Kasumi-1 (cell line): ENCODE measurements at places on chromosomes 1 and 21.

DNA sequence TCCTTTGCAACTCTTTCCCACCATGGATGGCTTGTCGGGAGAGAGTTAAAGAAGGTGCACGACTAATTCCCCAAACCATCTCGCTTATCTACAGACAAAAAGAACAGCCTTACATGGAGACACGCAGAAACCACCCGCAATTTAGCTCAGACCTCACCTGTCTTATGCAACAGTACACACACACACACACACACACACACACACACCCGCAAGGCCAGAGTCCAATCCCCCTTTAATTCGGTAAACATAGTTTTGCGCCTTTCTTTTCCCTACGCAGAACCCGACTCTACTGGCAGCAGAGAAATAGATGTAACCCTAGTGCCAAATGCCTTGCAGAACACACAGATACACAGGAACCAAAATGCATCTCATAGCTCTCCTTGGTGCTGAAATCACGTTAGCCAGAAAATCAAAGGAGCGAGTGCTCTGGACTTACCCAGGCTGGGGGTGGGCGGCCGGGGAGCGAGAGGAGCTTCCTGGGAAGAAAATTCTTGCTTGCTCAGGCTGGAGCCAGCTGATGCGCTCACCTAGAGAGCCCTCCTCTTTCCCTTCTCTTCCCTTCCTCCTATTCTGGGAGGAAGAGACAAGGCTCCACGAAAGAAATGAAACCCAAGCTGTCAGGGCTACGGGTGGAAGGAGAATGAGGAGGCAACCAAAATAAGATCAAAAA is 470 bp downstream of the TNR start:
- DNase-seq, result peak; percentile 50

- no peak for DNase-seq
These were observed 10.2 kb upstream of the NKAIN1 start for GRCh38 chr1:31249854-31250253.

DNA sequence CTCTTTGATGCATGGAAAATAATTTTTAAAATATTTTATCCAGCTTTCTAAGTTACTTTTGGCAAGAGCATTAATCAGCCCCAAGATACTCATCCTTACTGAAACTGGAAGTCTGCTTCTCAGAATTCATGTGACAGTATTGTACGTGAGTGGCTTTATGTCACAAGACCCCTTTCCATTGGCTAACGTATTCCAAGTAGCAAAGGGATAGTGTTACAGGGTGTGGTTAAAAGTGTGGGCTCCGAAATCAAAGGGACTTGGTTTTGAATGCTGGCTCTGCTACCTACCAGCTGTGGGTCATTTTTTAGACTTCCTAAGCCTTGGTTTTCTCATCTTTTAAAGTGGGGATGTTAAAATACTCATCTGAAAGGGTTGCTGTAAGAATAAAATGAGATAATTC is 91.7 kb downstream of the RHOU start:
- no peak for DNase-seq

GRCh38 chr21:41406340-41406739 is 19.7 kb upstream of the MX1 start:
- no peak for DNase-seq

GRCh38 chr21:27134516-27134915 is 167.6 kb upstream of the ADAMTS5 start:
- DNase-seq, result no peak

DNA sequence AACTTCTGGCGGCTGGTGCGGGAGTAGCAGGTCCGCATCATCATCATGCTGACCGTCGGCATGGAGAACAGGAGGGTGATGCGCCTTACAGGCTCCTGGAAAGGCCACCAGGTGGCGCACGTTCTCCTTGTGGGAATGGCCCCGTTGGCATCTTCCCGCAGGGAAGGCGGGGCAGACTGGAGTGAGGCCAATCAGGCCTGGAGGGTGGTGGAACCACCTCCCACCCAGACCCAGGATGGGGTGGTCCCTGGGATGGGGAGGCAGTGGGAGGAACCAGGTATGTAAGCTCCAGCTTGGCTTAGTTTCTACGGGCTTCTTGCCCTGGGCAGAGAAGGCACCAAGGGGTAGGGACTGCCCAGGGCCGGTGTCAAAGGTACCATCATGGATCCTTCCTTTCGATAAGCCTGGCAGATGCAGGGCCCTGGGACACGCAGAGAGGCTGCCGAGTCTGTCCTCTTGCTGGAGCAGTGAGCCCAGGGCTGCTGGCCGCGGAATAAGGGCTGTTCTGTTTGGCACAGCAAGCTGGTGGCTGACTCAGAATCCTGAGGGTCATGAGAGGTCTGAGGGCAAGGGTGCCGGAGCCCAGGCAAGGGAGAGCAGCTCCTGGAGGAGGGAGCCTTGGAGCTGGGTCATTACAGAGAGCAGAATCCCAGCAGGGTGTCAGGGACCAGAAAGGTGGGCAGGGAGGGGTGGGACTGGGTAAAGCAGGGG is 8.7 kb upstream of the LGR6 start:
- peak; percentile 71 for DNase-seq

DNA sequence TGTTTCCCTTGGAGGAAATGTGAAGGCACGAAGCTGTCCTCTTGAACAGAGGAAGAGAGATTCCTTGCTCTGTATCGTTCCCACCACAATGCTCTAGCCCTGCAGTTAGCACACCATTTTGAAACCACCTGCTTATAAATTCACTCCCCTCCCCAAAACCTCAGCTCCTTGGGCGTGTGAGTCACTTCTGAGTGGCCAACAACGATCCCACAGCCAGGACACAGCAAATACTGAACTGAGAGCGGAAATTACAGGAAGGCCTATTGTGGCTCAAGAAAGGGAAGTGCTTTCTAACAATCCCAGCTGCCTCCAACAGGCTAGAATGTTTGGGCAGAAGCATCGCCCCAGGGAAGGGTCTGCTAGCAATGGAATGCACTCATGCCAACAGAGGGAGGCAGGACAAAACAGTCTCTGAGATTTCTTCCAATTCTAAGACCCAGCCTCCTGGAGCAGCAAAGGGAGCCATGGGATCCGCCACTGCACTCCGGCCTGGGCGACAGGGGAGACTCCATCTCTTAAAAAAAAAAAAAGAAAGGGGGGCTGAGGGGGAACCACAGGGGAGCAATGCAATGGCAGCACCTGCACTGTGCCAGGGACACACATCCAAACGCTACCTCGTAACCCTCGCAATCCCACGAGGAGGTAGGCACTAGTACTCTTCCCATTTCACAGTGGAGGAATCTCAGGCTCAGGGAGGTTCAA is 1.9 kb downstream of the TMEM53 start:
- DNase-seq, result peak; percentile 99

GRCh38 chr1:113949007-113949406 is 19.9 kb downstream of the HIPK1 start:
- no peak for DNase-seq

- DNase-seq, result peak; percentile 60
These were observed 7.7 kb upstream of the MPZL1 start for GRCh38 chr1:167714098-167714438.

- DNase-seq, result no peak
These were observed 3.3 kb downstream of the URB1 start for GRCh38 chr21:32389337-32390015.

DNA sequence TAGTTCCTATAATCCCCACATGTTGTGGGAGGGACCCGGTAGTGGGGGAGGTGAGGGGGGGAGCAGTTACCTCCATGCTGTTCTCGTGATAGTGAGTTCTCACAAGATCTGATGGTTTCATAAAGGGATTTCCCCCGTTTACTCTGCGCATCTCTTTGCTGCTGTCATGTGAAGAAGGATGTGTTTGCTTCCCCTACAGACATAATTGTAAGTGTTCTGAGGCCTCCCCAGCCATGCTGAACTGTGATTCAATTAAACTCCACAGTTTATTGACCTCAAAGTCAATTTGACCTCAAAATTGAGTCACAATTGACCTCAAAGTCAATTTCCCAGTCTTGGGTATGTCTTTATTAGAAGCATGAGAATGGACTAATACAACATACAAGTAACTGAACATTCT is 19.7 kb downstream of the DPH5 start:
- no peak for DNase-seq

GRCh38 chr1:93749894-93750301 is 68.3 kb upstream of the BCAR3 start:
- DNase-seq, result no peak

DNA sequence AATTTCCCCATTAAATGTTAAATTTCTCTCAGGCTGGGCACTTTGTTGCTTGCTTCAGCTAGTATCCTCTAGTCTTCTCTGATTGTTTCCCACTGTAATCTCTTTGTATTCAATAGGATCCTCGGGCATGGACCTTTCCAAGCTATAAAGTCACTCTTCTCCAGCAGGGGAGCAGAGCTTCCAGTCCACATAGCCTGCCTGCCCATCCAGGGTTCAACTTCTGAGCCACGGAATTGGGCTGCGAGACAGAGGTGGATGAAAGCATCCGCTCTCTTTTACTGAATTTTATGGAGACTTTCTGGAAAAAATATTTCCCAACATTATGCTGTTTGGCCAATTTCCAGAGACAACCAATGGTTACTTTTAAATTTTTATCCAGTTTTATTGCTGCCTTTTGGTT is 1.1 kb upstream of the CFHR5 start:
- DNase-seq, result no peak

DNA sequence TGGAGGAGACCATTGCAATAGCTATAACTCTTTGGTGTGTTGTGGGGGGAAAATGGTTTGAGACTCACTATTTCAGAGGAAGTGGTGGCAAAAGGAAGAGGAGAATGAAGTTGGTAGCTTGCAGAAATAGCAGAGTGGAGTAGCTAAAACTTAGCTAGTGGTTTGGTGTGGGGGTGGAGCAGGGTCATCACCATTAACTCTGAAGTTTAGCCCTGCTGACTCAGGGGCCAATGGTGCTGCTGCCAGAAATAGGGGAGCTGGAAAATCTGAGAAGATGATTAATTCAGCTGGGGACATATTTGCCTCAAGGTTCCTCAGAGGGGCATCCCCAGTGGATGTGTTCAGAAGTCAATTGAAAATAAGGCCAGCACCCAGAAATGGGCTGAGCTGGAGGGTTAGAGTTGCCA is 65.4 kb downstream of the RUNX1 start:
- DNase-seq, result peak; percentile 68

- no peak for DNase-seq
These were observed 15.2 kb downstream of the CDK18 start for GRCh38 chr1:205519541-205520131.

- no peak for DNase-seq
These were observed 193.2 kb downstream of the TGFB2 start for GRCh38 chr1:218538341-218538740.

DNA sequence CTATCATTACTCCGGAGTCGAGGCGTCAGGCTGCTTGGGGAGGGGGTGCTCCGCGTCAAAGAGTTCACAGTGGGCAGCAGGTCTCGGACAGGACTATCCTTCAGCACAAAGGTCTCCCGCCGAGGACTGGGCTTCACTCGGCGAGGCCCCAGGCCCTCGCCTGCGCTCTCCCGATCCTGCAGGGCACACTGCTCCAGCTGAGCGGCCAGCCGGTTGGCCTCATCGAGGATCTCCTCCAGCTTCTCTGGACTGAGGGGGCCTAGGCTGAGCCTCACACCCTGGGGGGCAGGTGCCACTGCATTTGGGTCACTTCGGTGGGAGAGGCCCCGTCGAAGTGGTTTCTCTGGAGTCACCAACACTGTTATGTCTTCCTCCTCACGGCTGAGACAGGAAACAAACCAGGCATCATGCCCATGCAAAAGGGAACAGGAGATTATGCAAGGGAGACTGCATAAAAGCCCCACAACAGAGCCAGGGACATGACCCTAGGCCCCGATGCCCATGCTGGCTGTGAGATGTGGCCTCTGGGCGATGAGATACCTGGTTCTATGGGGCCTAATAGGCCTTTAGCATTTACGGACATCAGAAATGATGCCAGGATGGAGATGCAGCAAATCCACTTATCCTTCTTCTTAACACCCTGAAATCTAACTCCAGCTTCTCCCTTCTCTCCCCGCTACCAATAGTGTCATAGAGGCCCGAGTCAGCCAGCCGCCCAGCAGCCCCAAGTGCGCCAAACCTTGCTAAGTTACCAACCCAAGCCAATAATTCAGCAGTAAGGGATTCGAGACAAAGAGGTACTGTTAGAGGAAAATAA is 1.1 kb downstream of the PSRC1 start:
- peak; percentile 70 for DNase-seq

DNA sequence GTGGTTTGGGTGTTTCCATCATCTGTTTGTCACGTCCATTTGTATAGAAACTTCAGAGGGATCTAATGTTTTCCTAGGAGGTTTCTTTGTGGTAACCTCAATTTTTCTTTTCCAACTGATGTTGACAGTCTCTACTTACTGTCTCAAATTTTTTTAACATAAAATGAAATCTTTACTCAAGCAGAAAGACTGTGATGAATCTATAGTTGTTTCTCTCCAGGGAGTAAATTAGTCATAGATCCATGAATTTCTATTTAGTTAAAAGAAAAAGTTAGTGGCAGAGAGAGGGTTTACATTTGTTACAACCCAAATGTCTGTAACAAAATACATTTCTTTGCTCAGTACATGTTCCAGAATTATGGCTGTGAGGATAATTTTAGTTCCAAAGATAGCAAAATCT is 161.6 kb downstream of the DISP1 start:
- no peak for DNase-seq

GRCh38 chr1:161226320-161226711 is 456 bp downstream of the TOMM40L start:
- DNase-seq, result no peak

GRCh38 chr1:230401763-230402294 is 24.3 kb downstream of the PGBD5 start:
- DNase-seq, result no peak

DNA sequence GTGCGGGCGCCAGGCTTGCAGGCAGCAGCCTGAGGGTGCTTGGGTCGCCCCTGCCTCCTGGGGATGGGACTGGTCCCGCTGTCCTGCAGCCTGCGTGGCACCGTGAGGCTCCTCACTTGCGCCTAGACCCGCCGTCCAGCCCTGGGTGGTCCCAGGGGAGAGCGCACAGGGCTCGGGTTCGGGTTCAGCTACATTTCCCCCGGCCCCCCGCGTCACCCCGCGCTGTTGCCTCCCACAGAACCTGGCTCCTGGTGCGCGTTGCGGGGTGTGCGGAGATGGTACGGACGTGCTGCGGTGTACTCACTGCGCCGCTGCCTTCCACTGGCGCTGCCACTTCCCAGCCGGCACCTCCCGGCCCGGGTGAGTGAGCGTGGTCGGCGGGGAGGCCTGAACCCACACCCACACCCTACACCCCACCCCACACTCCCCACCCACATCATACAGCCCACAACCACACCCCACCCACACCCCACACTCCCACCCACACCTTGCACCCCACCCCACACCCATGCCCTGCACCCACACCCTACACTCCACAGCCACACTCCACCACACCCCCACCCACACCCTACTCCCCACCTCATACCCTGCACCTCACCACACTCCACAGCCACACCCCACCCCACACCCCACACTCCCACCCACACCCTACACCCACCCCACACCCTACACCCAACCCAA is 6.2 kb upstream of the PFKL start:
- no peak for DNase-seq

- DNase-seq, result no peak
These were observed 78.8 kb downstream of the TRABD2B start for GRCh38 chr1:47918257-47918867.

GRCh38 chr1:161887730-161888287 is 121.7 kb downstream of the ATF6 start:
- DNase-seq, result no peak
